Endothelial cell (in vitro differentiated cells): ENCODE measurements at places on chromosomes 7 and 10.

DNA sequence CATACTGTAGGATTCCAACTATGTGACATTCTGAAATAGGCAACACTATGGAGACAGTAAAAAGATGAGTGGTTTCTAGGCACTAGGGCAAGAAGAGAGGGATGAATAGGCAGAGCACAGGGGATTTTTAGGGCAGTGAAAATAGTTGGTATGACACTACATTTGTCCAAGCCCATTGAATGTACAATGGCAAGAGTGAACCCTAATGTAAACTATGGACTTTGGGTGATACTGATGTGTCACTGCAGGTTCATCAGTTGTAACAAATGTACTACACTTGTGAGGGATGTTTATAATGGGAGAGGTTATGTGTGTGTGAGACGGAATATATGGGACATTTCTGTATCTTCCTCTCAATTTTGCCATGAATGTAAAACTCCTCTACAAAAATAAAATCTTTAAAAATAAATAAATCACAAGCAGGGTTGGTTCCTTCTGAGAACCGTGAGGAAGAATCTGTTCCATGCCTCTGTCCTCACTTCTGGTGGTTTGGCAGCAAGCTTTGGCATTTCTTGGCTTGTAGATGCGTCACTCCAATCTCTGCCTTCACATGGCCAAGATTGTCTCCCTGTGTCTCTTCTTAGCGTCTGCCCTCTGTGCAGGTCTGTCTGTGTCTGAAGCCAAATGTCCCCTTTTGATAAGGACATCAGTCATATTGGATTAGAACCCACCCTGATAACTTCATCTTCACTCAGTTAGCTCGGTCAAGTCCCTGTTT, 83.1 kb upstream of the AGBL3 start:
- DNase-seq = no peak
- peaks cover 17% of the 10 kb centered on the region for H3K36me3 ChIP-seq
- no peaks in the 10 kb centered on the region for H3K27me3 ChIP-seq
- no peak overlapping the region for H3K27ac ChIP-seq

- no peaks in the 10 kb centered on the region for H3K36me3 ChIP-seq
- no peak overlapping the region for H3K4me3 ChIP-seq
- no peaks in the 10 kb centered on the region for H3K27me3 ChIP-seq
- no peak overlapping the region for H3K27ac ChIP-seq
- H3K4me1 ChIP-seq = no peaks in the 10 kb centered on the region
- no peak for DNase-seq
These were observed 106.3 kb upstream of the WAC start for GRCh38 chr10:28426392-28427159.

- H3K4me3 ChIP-seq = no peak overlapping the region
- H3K27me3 ChIP-seq = peaks cover 1% of the 10 kb centered on the region
- peaks cover 12% of the 10 kb centered on the region for H3K4me1 ChIP-seq
- no peak for DNase-seq
- H3K36me3 ChIP-seq = peaks cover 10% of the 10 kb centered on the region
These were observed 156.2 kb downstream of the EVX1 start for GRCh38 chr7:27398851-27399250.

GRCh38 chr10:120420421-120420820, 36.6 kb upstream of the PLPP4 start:
- H3K27me3 ChIP-seq = no peaks in the 10 kb centered on the region
- H3K36me3 ChIP-seq = no peaks in the 10 kb centered on the region
- DNase-seq = no peak
- no peak overlapping the region for H3K27ac ChIP-seq
- no peak overlapping the region for H3K4me3 ChIP-seq

DNA sequence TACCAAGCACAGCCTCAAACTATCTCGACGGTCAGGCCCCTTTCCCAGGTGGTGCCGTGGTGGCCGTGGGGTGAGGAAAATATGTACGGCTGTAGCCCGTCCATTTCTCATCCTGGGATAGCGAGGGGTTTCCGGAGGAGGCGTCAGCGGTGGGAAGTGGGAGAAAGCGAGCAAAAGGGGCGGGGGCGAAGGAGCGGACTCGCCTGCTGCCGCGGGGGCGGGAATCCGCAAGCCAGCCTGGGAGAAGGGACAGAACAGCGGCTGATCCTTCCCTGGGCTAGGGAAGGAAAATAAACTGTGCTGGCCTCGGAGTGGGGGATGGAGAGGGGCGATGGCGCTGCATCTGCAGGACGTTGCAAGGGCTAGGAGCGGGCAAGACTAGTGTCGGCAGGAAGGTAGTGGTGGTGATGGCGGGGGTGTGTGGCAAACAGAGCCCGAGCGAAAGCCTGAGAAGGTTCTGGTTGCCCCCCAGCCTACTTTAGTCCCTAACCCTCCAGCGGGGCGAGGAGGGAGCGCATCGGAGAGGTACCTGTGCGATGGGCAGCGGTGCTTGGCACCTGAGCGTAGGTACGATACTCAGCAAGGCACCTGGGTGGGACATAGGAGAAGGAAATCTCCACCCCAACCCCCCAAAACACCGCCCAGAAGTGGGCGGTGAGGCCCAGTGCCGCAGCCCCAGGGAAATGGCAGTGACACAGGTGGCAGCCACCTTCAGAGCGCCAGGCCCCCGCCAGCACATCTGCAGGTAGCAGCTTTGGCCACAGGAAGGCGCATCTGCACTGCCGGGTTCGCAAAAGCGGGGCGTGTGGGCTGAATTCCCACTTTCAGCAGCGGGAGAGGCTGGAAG, 49.9 kb upstream of the STEAP1B start:
- peaks cover 5% of the 10 kb centered on the region for H3K27me3 ChIP-seq
- H3K4me3 ChIP-seq = peak overlapping the region; percentile 95
- peak; percentile 84 for DNase-seq
- H3K36me3 ChIP-seq = no peaks in the 10 kb centered on the region
- H3K27ac ChIP-seq = peak overlapping the region; percentile 80

DNA sequence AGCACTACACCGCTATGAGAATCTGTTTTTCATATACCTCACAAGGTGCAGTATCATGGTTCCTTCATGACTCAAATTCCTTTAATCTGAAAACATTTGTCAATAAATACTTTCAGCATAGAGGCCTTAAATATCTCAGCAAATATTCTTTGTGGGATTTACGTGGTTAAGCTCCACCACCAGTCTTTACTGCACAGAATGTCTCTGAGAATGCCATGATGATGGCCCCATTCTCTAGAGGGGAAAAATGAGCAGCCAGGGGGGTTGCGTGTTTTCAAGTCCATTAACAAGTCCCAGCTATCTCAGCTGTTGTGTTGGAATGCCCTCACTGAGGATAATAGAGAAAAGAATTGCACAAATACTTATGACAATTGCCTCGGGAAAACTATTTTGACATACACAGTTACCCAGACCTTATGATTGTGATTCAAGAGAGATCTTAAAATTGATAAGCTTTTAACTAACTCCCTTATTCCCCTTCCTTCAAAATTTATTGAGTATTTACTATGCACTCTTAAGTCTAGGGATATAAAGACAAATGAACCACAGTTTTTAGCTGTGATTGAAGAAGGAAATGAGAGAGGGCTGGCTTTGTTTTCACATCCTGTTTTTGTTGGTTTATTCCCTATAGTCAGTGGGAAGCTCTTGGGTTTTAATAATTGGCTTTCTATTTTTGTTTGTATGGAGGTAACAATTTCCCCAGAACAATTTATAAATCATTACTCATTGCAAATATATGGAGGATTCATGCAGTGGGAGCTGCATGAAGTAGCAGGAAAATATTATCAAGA, 176.5 kb upstream of the VWC2 start:
- H3K27ac ChIP-seq = peak overlapping the region; percentile 34
- H3K4me1 ChIP-seq = peaks cover 11% of the 10 kb centered on the region
- no peak overlapping the region for H3K4me3 ChIP-seq

DNA sequence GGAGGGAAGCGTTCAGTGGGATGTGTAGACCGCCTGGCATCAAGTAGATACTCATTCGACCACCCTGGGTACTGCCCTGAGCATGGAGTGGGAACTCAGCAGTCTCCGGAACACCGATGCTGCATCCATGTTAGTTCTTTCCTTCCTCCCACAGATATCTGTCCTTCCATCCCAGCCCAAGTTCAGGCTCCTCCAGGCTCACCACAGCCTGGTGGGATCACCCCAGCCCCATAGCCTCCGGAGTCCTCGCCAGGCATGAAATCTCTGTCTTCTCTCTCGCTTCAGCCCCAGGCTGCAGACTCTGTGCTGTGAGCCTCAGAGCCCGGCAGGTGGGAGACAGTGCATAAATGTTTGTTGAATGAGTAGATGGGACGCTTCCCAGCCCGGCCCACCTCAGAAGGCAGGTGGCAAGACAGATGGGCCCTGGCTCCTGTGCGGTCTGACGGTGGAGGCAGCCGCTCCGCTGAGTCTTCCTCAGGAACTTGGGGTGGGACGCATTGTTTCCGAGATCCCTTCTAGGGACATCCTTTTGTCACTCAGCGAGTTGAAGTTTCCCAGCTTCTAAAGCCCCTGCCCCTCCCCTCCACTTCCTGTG, 42.9 kb downstream of the ELFN1 start:
- peaks cover 18% of the 10 kb centered on the region for H3K4me1 ChIP-seq
- H3K27me3 ChIP-seq = peaks cover 11% of the 10 kb centered on the region
- no peak for DNase-seq
- no peak overlapping the region for H3K27ac ChIP-seq
- H3K36me3 ChIP-seq = peaks cover 20% of the 10 kb centered on the region

GRCh38 chr7:133409421-133409820, 156.5 kb downstream of the EXOC4 start:
- H3K27ac ChIP-seq = no peak overlapping the region
- peaks cover 3% of the 10 kb centered on the region for H3K27me3 ChIP-seq
- DNase-seq = no peak
- no peak overlapping the region for H3K4me3 ChIP-seq
- H3K36me3 ChIP-seq = no peaks in the 10 kb centered on the region

DNA sequence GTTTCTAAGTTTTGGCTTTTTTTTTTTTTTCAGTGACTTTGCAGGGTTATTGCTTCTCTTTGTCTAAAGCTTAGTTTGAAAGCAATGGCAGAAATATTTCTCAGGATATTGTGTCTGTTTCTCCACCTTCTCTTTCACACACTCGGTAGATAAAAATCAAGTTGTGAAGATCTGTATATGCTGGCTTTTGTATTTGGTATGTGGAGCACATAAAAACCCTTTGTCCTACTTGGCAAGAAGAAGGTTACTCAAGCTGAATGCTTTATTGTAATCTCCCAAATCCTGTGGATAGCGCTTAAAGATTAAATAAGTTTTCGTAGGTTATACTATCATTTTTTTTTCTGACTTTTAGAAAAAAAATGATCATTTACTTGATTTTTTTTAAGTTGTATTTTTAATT, 172.4 kb downstream of the CDCA7L start:
- H3K36me3 ChIP-seq = no peaks in the 10 kb centered on the region
- no peak for DNase-seq
- no peaks in the 10 kb centered on the region for H3K27me3 ChIP-seq
- no peak overlapping the region for H3K4me3 ChIP-seq

GRCh38 chr10:59807629-59808620, 54.7 kb upstream of the MRLN start:
- no peak overlapping the region for H3K27ac ChIP-seq
- no peak overlapping the region for H3K4me3 ChIP-seq
- H3K27me3 ChIP-seq = no peaks in the 10 kb centered on the region
- peaks cover 14% of the 10 kb centered on the region for H3K36me3 ChIP-seq
- DNase-seq = no peak

DNA sequence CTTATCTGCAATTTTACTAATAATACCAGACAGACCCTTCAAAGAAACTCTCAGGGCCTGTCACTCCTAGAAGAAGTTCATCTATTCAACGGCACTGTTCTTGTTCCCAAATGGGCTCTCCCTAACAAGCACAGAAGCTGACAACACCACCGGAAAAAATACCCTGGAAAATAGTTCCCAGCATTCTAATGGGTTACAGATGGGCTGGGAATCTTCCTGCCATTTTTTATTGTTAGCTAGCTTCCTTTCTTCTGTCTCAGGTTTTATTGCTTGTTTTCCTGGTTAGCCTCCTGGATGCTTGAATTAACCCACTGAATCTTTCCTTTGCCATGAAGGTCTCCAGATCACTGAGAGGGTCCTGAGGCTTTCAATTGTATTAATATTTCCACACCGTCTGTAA, 689.8 kb upstream of the NRP1 start:
- no peak for DNase-seq
- H3K27me3 ChIP-seq = peaks cover 6% of the 10 kb centered on the region
- H3K36me3 ChIP-seq = peaks cover 16% of the 10 kb centered on the region
- no peak overlapping the region for H3K4me3 ChIP-seq
- peaks cover 21% of the 10 kb centered on the region for H3K4me1 ChIP-seq
- H3K27ac ChIP-seq = peak overlapping the region; percentile 85

DNA sequence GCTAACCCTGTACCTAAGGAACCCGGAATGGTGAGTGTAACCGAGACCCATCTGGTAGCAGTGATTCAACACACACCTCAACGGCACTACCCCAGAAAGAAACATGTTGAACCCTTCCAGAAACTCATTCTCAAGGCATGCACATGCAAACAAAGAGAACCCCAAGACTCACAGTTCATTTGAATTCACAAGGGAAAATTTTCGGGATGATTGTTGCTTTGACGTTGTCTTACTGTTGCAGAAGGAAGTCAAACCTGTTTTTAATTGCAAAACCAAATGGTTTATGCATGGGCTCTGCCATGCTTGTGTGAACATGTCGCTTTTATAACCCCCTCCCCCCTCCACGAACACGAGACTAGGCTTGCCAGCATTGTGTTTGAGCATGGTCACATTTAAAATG, 539.7 kb downstream of the GATA3 start:
- H3K36me3 ChIP-seq = no peaks in the 10 kb centered on the region
- no peak for DNase-seq
- H3K4me1 ChIP-seq = no peaks in the 10 kb centered on the region
- no peaks in the 10 kb centered on the region for H3K27me3 ChIP-seq
- H3K4me3 ChIP-seq = no peak overlapping the region

- no peaks in the 10 kb centered on the region for H3K27me3 ChIP-seq
- H3K4me1 ChIP-seq = no peaks in the 10 kb centered on the region
- DNase-seq = no peak
- no peak overlapping the region for H3K27ac ChIP-seq
These were observed 951.0 kb downstream of the LRMDA start for GRCh38 chr10:76382381-76382851.

DNA sequence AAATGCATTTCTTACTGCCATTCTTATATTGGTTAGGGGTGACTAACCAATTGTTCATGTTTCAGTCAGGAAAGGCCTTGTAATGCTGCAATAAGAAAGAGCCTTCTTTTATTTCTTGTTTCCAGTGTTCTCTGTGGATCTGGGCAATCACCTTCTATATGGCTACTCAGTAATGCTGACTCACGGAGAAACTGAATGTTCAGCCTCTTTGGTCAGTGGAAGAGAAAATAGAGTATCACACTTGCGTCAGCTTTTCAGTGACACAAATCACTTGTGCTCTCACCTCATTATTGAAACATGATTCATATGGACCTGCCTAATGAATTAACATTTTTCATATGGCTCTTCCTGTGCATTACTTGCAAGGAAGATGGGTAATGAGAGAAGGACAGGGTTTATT, 243.9 kb upstream of the POT1 start:
- no peak overlapping the region for H3K4me3 ChIP-seq
- no peaks in the 10 kb centered on the region for H3K36me3 ChIP-seq
- H3K4me1 ChIP-seq = no peaks in the 10 kb centered on the region
- no peaks in the 10 kb centered on the region for H3K27me3 ChIP-seq

- H3K27ac ChIP-seq = no peak overlapping the region
- H3K36me3 ChIP-seq = no peaks in the 10 kb centered on the region
- DNase-seq = no peak
- peaks cover 3% of the 10 kb centered on the region for H3K27me3 ChIP-seq
- no peaks in the 10 kb centered on the region for H3K4me1 ChIP-seq
These were observed 85.1 kb downstream of the MYOF start for GRCh38 chr10:93397020-93397419.
